ENCODE measurements at places on chromosomes 16 and 17. TPM values are rescaled to one million over a fixed set of nuclear protein-coding genes. Genes with fewer than 3 reads are reported as not detected.

The BAHCC1 gene
- total RNA-seq, result 0.23 TPM

The FAM171A2 gene
- not detected for total RNA-seq

The CHMP6 gene
- total RNA-seq, result 29.8 TPM

The KRTAP4-9 gene
- total RNA-seq, result not detected

DNA sequence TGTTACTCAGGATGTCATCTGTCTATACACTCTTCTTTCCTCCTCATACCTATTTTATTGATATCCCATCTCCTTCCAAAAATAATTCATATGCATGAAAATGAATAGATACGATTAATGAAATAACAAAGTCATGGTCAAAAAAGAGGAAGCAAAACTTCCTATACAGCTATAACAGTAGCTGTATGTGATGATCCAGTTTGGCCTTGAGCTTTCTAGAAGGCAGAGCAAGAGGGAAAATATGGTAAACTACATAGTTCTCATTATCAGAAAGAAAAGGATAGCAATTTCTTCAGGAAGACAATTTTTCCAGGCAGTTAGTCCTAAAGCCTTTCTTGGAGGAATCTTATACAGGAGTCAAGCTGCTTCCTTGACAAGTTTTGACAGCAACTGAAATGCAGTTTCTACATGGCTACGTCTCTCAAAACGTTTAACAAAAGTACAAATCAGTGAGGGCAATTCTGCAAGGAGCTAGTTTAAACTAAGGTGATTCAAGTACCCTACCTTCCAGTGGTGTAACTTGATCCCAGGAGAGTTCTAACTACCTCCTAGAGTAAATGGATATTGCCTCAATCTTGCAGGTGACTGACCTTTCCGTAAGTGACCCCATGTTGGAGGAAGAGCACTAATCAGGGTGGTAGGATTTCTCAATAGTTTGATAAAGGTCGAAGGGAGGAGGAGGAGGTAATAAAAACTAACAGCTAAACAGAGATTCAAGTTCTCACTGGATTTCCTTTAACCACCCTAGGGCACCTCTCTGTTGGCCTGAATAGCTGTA lies 1.0 kb downstream of the SPAG5 start:
- peak overlapping the region; percentile 92 for H3K4me3 ChIP-seq
- H3K27me3 ChIP-seq, result no peaks in the 10 kb centered on the region
- H3K36me3 ChIP-seq, result peaks cover 19% of the 10 kb centered on the region
- peaks cover 25% of the 10 kb centered on the region for H3K4me1 ChIP-seq

DNA sequence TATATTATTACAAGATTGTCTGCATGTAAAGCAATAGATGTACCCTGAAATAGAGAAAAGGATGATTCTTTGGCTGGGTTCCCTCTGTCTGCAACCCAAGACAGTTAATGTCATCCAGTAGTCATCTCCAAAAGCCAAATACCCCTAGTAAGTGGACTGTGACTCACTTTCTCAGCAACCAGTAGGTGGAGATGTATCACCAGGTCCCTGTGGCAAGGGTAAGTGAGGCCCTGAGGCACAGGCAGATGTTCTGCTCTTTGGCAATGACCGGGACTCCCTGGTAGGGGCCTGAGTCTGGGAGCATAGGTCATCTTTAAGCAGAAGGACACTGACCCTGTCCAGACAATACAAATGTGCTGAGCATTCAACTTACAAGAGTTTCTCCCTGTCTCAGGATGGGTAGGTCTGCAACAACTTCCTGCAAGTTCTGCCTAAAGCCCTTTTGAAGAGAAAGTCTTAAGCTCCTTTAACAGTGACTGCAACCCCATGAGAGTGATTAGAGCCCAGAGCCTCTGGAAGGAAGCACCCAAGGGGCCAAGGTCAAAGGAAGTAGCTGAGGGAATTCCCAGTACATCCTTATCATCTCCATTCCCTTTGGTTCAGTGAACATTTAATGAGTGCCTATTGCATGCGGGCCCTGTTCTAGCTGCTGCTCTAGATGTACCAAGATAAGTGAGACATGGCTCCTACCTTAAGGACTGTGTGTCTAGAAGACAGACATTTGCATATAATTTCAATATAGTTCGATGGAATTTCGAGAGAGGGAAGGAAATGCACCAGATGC lies 31.9 kb downstream of the PMP22 start:
- no peak overlapping the region for H3K4me3 ChIP-seq
- no peak for DNase-seq
- no peak overlapping the region for H3K27ac ChIP-seq
- H3K36me3 ChIP-seq, result no peaks in the 10 kb centered on the region

DNA sequence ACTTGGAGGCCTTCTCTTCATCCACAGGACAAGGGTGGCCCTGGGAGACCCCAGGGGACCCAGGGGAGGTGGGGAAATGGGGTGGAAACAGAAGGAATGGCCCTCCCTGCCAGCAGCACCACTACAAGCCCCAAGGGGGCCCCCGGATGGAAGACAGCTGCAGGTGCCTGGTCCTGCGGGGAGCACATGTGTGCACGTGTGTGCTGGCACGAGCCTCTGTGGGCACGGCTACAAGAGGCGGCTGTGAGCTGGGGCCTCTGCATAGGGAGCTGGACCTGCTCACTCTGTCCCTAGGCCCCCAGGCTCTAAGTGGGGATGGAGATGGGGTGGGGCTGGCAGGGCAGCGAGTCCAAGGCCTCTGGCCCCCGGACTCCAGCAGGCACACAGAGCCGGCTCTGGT lies 13.2 kb upstream of the AATK start:
- H3K27me3 ChIP-seq, result no peaks in the 10 kb centered on the region
- no peak for DNase-seq
- no peak overlapping the region for H3K27ac ChIP-seq
- H3K4me1 ChIP-seq, result no peaks in the 10 kb centered on the region
- no peaks in the 10 kb centered on the region for H3K36me3 ChIP-seq
- H3K4me3 ChIP-seq, result no peak overlapping the region

DNA sequence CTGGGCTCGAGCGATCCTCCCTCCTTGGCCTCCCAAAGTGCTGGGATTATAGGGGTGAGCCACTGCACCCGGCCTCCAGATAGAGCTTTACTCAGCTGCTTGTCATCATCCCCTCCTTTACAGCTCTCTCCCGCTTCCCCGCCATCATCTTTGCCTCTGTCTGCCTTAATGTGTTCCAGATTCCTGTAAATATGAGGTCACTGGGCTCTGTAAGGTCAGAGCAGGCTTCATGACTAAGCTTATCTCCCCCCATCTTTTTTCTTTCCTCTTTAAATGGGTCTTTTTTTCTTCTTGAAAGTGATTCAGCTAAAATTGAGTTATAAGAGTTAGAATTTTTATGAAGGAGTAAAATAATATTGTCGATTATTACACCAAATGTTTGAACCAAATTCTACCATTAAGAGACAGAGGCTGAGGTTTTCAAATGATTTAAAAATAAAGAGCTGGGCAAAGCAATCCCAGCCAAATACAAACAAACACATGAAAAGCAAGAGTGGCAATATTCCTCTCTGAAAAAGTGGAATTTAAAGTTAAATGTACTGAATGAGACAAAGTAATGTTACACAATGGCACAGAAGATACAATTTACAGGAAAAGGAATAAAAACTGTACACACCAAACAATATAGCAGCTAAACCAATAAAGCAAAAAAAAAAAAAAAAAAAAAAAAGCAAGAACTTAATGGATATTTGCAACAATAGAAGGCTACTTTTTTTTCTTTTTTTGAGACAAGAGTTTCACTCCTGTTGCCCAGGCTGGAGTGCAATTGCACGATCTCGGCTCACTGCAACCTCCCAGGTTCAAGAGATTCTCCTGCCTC lies 62.1 kb downstream of the CRISPLD2 start:
- no peaks in the 10 kb centered on the region for H3K4me1 ChIP-seq
- H3K27me3 ChIP-seq, result peaks cover 31% of the 10 kb centered on the region

DNA sequence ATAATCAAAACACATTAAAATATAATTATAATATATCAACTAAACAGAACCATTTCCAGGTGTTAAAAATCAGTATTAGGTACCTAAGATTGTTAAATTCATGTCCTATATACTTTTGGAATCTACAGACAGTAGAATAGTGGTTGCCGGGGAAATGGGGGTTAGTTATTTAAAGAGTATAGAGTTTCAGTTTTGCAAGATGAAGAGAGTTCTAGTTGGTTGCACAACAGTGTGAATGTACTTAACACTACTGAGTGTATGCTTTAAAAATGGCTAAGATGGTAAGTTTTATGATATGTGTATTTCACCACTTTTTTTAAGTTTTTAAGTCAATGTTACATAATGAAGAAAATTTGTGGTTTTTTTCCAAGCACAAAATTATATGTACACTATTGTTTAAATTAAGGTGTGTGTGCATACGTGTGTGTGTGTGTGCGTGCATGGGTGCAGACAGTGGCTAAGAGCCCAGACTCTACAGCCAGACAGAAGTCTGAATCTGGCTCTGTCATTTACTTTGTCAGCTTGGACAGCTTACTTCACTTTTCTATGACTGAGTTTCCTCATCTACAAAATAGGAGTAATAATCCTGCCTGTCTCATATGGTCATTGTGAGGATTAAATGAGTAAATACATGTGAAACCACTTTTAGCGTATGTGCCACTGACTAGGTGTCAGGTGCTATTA lies 25.3 kb upstream of the PHAF1 start:
- no peak overlapping the region for H3K4me3 ChIP-seq
- H3K36me3 ChIP-seq, result peaks cover 33% of the 10 kb centered on the region
- no peaks in the 10 kb centered on the region for H3K27me3 ChIP-seq
- H3K27ac ChIP-seq, result no peak overlapping the region
- no peak for DNase-seq

DNA sequence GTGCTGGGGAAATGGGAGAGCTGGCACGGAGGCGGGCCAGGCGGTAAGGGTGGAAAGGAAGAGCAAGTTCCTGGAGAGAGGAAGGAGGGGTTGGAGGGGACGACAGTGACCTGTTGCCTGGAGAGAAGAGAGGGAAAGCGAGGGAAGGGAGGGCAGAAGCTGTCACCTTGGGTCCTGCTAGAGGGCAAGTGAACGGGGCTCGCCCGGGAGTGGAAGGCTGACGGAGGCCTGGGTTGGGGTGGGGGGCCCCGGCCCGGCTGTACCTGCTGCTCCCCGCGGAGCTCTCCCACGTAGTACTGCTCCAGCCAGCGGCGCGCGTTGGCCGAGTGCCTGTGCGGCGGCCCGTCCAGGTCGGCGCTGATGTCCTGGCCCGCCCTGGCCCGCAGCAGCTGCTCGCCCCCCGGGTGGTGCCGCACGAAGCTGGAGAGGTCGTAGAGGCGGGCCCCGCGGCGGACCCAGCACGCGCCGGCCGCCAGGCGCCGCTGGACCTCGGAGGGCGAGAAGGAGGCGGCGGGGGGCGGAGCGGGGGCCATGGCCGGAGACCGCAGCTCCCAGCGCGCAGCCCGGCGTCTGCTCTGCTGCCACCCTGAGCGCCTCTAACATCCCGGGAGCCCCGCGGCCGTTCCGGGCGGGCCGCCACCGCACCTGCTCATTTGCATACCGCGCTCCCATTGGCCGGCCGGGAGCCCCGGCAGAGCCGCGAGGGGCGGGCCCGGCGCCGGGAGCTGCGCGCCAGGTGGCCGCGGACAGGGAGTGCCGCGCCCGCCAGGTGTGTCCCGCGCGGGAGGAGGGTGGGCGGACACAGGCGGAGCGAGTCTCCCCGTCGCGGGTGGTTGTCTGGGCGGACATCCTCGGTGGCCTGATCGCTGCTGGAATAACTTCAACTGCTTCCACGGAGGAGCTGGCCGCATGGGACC lies at the start of gene FA2H:
TSS of gene FA2H (minus strand) at position 598 of the 917 bp plus-strand sequence. CDS start at position 533, 65 bp downstream.
- peaks cover 43% of the 10 kb centered on the region for H3K27me3 ChIP-seq
- H3K27ac ChIP-seq, result no peak within 1 kb of the TSS
- DNase-seq, result peak; percentile 76
- no peaks in the 10 kb centered on the region for H3K36me3 ChIP-seq
- H3K4me1 ChIP-seq, result peaks cover 10% of the 10 kb centered on the region

GRCh38 chr17:31537565-31538011 lies 146.1 kb downstream of the RAB11FIP4 start:
- DNase-seq, result no peak
- no peak overlapping the region for H3K4me3 ChIP-seq
- H3K4me1 ChIP-seq, result peaks cover 8% of the 10 kb centered on the region
